Umbilical cord (tissue), 2 donors: ENCODE measurements at places on chromosomes 6 and 20.
A peak's percentile ranks its signal among the peaks of the same experiment; 100 is the strongest.

GRCh38 chr6:88493717-88494116 lies 327.6 kb upstream of the CNR1 start:
- DNase-seq: no peak

GRCh38 chr6:85684809-85685171 lies 42.1 kb upstream of the SYNCRIP start:
- DNase-seq: no peak

DNA sequence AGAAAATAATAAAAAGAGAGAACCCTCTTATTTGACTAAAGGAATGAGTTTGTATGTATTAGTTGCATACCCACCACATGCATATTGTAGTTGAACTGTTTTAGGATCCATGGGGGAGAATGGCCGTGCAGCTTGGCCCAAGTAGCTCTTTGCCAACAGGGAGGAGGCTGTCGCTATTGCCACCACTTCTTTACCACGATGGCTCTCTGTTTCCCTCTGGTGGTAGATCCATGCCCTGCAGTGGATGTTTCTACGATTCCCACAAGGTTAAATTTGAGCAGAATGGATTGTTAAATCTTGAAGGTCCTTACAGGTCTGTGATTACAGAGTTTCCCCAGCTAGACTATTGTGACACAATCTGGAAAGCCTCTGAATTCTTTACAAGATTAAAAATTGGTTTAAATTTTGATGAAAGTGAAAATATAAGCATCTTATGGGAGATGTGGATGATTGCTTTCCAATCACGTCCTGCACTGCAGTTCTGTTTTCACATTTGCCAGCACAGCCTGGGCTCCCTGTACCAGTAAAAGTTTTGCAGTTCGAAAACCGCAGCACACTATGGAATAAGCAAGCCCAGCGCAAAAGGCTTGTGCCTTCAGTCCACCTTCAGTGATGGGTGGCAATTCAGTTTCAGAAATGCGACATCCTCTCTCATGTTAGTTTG lies 34.4 kb upstream of the FNDC1 start:
- DNase-seq: peak; percentile 54

DNA sequence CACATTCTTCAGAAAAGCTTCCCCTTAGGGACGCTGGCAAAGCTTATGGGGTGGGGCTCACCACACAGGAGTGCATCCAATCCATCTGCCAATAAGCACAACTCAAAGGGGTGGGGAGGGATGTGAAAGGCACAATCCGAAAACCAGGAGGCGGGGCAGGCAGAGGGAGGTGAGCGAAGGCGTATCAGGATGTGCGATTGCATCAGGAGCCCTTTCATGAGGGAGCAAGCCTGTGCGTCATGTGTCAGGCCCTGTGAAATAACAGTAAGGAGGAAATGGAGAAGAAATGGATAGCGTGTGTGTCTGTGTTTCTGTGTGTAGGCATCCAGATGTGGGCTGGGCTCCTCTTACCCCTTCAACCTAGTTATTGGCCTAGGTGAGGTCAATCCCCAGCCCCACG lies 382.4 kb upstream of the CDH4 start:
- no peak for DNase-seq

DNA sequence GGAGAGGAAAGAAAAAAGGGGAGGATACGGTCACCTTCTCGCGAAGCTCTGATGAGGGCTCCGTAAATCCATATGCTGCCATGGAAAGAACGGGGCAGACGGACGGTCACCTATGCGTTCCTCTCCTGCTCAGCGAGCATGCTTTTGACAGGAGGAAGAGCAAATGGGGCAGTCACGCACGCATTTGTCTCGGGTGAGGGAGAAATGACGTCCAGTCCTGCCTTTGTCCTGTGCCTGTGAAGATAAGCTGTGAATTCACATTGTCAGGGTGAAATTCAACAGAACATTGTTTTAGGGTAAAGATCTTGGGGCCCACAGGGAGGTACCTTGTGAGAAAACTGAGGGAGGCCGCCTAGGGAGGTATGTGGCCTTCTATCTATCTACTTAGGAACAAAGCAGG lies 83.8 kb downstream of the IRF4 start:
- no peak for DNase-seq

GRCh38 chr6:136950436-136951126 lies 28.5 kb downstream of the SLC35D3 start:
- DNase-seq: no peak

- DNase-seq: no peak
Measured at GRCh38 chr6:16849988-16850680, 88.9 kb upstream of the ATXN1 start.

DNA sequence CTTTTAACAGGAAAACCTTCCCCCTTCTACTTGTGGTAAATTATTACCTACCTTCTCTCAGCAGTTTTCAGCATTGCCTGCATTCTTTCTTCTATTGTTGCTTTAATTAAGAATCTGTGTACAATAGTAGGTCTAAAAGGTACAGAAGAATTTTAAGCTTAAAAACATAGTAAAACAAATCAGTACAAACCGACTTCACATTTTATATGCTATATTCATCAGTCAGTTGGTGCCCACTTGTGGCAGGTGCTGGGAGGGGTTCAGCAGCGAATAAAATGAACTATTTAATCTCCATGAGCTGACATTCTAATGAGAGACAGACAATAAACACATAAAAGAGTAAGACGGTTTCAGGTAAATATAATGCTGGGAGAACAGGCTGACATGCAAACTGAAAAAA lies 73.4 kb upstream of the FBXO30 start:
- no peak for DNase-seq

DNA sequence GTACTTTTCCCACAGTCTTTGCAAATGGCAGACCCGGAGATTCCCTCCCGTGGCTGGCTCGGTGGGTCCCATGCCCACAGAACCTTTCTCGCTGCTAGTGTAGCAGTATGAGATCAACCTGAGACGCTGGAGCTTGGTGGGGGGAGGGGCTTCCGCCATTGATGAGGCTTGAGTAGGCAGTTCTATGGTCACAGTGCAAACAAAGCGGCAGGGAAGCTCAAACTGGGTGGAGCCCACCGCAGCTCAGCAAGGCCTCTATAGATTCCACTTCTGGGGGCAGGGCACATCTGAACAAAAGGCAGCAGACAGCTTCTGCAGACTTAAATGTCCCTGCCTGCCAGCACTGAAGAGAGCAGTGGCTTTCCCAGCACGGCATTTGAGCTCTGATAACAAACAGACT lies 186.0 kb upstream of the KCNK16 start:
- DNase-seq: no peak
